ENCODE measurements at places on chromosomes 11 and 22.

DNA sequence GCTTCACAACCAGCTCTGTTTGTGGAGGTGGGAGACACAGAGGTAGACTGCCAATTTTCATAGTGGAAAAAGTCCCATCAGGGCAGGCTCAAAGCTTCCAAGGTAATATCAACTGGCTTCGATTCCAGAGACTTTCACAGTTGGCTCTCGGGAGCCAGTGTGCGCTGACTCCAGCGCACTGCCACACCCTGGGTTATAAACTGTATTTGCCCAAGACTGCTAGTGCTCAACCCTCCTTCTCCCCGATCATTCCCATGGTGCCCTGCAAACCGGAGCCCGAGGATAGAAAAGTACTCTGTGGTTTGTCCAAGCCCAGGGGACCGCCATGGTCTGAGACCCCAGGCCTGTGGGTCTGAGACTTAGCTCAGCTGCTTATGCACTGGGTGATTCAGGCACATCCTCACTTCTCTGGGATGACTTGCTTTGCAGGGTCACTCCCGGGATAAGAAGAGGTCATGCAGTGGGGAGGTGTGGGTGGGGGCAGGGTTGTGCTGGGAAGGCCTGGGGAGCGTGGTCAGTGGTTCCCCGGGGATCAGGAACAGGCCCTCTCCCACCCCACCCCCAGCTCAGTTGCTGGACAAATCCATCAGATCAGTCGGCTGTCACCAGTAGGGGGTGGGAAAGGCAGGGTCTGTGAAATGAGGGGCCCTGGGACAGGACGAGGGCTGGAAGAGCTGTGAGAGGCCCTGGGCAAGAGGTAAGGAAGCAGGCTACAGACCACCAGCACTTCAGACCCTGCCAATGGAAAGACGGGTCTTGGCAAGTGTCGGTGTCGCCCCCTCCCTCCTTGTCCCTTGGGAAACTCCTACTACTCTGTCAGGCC is 26.7 kb upstream of the PICK1 start:
- peak; percentile 14 for DNase-seq

GRCh38 chr11:25180187-25180586 is 683.3 kb downstream of the LUZP2 start:
- DNase-seq, result no peak

DNA sequence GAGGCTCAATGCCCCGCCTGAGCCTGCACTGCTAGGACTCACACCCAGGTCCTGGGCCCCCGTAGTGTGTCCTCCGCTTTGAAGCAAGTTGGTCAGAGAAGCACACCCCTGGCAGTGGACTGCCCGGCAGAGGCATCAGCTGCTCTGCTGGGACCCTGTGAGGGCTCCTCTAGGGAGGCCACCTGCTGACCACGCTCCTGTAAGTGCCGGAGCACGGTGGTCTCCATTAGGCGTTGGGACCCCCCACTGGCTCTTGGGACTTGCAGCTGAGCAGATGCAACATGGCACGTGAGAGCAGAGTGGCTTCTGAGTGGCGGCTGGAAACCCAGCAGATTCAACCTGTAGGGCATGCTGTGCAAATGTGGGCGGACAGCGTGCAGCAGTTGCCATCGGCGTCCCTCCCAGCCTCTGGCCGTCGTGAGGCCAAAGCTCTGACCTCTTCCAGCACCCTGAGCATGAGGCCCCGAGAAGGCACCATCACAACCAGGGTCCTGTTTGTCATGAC is 16.9 kb downstream of the MRGPRG start:
- no peak for DNase-seq

GRCh38 chr11:56849250-56849649 is 100.8 kb upstream of the OR9G4 start:
- DNase-seq, result no peak

DNA sequence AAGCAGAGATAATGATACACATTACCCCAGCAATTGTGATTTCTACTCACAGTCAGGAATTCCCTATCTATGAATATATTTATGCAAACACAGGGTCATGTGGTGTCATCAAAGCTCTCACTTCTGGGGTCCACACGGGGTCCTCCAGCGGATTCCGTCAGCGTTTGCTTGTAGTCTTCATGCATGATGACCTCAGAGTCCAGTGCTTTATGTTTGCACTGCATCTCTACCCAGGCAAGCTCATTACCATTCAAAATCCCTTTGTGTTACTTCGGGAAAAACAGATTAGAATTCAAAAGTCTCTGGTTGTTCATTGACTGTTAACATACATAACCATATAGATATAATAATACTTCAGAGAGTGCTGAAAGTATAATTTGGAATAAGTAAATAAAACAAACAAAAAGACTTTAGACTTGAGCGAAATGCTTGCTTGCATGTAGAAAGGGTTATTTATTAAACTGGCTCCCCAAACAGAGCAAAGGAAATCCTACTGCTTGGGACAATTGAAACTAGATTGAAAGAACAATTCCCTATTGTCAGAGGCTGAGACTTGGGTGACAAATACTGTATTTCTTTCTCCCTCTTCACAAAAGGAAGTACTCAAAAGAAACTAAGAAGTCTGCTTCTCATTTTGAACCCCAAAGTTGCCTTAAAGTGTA is 423.1 kb downstream of the ETS1 start:
- DNase-seq, result no peak

GRCh38 chr11:2664791-2665525 is 34.8 kb downstream of the KCNQ1OT1 start:
- DNase-seq, result no peak

DNA sequence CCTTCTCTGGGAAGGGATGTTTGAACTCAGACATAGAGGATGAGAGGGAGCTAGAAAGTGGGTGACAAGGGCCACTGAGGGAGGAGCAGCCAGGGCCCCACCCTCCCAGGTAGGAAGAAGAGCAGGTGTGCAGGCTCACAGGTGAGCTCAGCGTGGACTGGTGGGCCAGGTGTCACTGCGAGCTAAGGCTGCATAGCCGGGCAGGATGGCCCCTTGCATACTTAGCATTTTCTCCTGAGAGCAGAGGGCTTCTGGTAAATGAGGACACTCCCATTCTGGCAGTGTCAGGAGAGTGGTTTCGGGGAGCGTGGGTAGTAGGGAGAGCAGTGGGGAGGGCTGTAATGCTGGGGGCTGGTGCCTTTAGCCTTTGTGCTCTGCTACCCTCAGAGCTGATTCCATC is 843.4 kb downstream of the TBC1D22A start:
- DNase-seq, result no peak

GRCh38 chr22:45105281-45105702 is 58.4 kb upstream of the NUP50 start:
- DNase-seq, result peak; percentile 88

Measured in fibroblast of skin of right biceps (primary cell).